ENCODE measurements at places on chromosomes 11 and 22.

- no peaks in the 10 kb centered on the region for H3K36me3 ChIP-seq
- H3K27ac ChIP-seq: peak overlapping the region; percentile 32
- peak overlapping the region; percentile 66 for H3K4me3 ChIP-seq
- H3K4me1 ChIP-seq: peaks cover 15% of the 10 kb centered on the region
Measured at GRCh38 chr11:116835042-116835772, 2.2 kb downstream of the APOA1 start.

- no peak overlapping the region for H3K27ac ChIP-seq
- DNase-seq: no peak
- no peaks in the 10 kb centered on the region for H3K36me3 ChIP-seq
- no peaks in the 10 kb centered on the region for H3K27me3 ChIP-seq
Measured at GRCh38 chr11:61718621-61719302, 33.7 kb upstream of the MYRF start.

- H3K27ac ChIP-seq: peak overlapping the region; percentile 65
- no peaks in the 10 kb centered on the region for H3K27me3 ChIP-seq
- H3K4me3 ChIP-seq: no peak overlapping the region
- peaks cover 8% of the 10 kb centered on the region for H3K36me3 ChIP-seq
- peaks cover 41% of the 10 kb centered on the region for H3K4me1 ChIP-seq
Measured at GRCh38 chr11:34633990-34634693, 13.2 kb downstream of the EHF start.

- no peak overlapping the region for H3K27ac ChIP-seq
- peaks cover 28% of the 10 kb centered on the region for H3K4me1 ChIP-seq
- DNase-seq: no peak
- no peaks in the 10 kb centered on the region for H3K27me3 ChIP-seq
- no peak overlapping the region for H3K4me3 ChIP-seq
Measured at GRCh38 chr11:296171-297050, 2.9 kb downstream of the IFITM5 start.

DNA sequence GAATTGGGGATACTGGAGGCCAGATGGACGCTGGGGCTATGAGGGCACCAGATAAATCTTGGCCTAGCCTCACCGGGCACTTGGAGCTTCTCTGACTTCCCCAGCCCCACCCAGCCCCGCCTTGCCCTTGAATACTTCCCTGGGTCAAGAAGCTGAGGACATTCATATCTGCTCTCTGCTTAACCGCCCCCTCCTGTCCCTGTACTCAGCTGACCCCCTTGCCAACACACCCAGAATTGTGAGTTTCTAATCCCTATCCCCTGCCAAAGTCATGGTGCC is 22.0 kb downstream of the FADS3 start:
- DNase-seq: no peak
- no peaks in the 10 kb centered on the region for H3K27me3 ChIP-seq
- peaks cover 26% of the 10 kb centered on the region for H3K4me1 ChIP-seq
- no peak overlapping the region for H3K4me3 ChIP-seq
- H3K27ac ChIP-seq: peak overlapping the region; percentile 33

DNA sequence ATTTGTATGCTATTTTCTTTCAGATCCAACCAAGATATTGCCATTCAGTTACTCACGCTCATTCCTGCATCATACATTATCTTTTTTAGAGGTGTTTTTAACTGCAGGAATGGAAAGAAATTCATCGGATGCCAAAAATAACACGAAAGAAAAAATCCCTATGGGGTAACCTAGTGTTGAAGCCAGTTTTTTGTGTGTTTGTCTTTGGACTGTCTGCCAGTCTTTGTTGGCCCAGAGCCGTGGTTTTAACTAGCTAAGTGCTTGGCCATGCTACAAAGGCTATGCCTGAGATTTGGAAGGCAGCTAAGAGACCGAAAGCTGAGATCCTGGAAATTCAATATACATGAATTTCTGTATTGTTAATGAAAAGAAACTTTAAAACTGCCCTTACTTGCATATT is 309.8 kb upstream of the CNTN5 start:
- H3K4me1 ChIP-seq: no peaks in the 10 kb centered on the region
- no peak overlapping the region for H3K27ac ChIP-seq
- H3K36me3 ChIP-seq: no peaks in the 10 kb centered on the region
- DNase-seq: no peak
- H3K27me3 ChIP-seq: no peaks in the 10 kb centered on the region

Data from esophagus squamous epithelium (tissue), 5 donors.